ENCODE measurements at places on chromosomes 1 and 21. TPM values are rescaled to one million over a fixed set of nuclear protein-coding genes. Genes with fewer than 3 reads are reported as not detected.

DNA sequence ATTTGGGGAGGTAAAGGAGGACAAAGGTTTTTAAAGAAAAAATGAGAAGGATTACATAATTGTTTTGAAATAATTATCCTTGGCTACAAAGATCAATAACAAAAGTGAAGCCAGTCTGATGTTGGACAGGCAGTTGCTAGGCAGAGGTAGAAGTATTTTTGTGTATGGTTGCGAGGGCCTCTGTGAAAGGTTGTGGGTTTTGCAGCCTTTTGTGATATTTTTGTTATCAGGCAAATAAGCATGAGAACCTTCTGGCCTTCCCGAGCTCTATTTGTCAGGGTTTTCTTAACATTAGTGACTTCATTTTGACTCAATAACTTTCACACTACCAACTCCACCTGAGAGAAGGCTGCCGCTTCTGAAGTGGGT is 39.2 kb downstream of the CAPN9 start:
- DNase-seq: no peak

GRCh38 chr1:91596474-91596873 is 95.8 kb downstream of the CDC7 start:
- DNase-seq: no peak

- DNase-seq: no peak
Observed at GRCh38 chr1:84736445-84736844, 46.2 kb upstream of the SSX2IP start.

The FBXO42 gene
- 20.5 TPM for polyA plus RNA-seq

Data from left kidney (tissue), 8 donors.